ENCODE measurements at places on chromosomes 7 and 10.

- DNase-seq: no peak
Observed at GRCh38 chr7:3598854-3599253, 297.8 kb downstream of the SDK1 start.

- no peak for DNase-seq
Observed at GRCh38 chr7:157470701-157471131, 133.9 kb downstream of the DNAJB6 start.

- DNase-seq: no peak
Observed at GRCh38 chr10:117502421-117503243, 39.9 kb upstream of the EMX2 start.

DNA sequence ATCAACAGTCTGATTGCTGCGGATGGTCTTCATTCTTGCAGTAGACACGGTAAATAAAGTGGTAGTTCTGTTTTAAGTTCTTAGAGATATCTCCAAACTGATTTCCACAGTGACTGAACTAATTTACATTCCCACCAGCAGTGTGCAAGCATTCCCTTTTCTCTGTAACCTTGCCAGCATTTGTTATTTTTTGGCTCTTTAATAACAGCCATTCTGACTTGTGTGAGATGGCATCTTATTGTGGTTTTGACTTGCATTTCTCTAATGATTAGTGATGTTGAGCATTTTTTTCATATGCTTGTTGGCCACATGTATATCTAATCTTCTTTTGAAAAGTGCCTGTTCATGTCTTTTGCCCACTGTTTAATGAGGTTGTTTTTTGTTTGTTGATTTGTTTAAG lies 30.2 kb upstream of the CXCL12 start:
- DNase-seq: no peak
